Activated T-cell treated with anti-CD3 and anti-CD28 coated beads for 1 hour (primary cell): ENCODE measurements at places on chromosomes 11 and 22.
A peak's percentile ranks its signal among the peaks of the same experiment; 100 is the strongest.

GRCh38 chr22:42078469-42079318 is 806 bp upstream of the SMDT1 start:
- DNase-seq: no peak

DNA sequence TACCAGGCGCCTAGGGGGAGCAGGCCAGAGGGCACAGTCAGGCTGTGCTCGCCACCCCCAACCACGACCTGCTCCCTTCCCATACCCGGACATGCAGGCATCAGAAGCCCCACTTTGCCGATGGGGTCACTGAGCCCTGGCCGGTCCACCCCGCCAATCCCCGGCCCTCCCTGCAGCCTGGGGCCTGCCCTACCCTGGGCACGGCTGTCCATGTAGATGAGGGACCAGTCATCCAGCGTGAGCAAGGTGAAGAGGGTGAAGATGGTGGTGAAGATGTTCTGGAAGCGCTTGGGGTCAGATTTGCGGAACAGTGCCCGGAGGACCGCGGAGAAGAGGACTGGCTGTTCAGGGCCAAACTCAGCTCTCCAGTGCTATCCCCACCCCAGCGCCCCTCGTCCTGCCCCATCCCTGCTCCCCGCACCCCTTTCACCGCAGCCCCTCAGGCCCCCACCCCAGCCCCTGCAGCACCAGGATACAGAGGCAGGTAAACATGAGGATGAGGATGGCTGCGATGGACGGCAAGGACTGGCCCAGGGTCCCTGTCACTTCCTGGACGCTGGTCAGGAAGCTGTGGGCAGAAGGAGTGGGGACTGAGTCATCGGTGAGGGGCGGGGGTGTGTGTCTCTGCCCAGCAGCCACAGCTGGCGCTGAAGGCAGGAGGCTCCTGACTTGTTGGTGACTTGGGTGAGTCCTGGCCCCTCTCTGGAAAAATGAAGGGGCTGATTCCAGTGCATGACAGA is 5.5 kb downstream of the CATSPER1 start:
- DNase-seq: no peak

GRCh38 chr11:75743711-75744563 is 24.6 kb upstream of the DGAT2 start:
- DNase-seq: no peak

DNA sequence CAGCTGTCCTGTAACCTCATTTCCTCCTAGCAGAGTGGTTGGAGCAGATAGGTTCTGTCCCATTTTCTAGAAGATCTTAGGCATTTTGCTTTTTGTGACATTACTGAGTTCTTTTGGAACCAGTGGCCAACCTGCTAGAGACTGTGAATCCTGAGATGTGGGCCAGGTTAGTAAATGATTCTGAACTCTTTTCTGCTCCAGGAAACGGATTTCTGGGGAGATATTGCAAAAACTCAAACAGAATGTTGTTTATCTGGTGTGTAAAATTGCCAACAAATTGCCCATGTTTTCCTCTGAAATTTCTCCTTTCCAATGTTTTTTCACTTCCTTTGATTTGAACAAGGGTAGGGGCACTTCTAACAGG is 32.7 kb downstream of the SLC6A5 start:
- no peak for DNase-seq

DNA sequence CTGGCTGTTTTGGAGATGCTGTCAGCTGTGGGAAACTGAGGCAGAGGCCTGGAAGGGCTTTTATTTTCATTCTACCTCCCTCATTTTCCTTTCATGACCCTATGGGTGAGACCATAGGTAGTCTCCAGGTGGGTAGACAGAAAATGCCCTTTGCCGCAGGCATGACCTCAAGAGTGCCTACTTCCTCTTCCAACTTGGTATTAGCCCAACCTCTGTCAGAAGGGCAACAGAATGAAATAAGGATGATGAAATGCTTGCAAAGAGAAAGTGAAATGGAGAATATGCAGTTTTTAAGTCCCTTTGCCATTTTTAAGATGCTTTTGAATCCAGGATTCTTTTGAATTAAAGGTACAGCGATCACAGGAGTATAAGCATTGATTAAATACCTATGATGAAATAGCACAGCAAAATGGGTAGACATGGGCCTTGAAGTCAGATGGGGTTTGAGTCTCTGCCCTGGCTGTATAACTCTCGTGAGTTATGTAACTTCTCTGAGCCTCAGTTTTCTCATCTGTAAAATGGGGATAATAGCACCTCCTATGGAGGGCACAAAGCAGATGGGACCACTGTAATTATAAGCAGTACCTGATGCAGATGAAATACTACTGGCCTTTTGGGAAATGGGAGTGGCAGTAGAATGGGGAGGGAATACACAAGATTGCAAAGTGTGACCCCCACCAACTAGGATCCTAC is 3.7 kb downstream of the ASPHD2 start:
- no peak for DNase-seq

- DNase-seq: no peak
Measured at GRCh38 chr11:95500466-95500865, 269.5 kb upstream of the SESN3 start.

DNA sequence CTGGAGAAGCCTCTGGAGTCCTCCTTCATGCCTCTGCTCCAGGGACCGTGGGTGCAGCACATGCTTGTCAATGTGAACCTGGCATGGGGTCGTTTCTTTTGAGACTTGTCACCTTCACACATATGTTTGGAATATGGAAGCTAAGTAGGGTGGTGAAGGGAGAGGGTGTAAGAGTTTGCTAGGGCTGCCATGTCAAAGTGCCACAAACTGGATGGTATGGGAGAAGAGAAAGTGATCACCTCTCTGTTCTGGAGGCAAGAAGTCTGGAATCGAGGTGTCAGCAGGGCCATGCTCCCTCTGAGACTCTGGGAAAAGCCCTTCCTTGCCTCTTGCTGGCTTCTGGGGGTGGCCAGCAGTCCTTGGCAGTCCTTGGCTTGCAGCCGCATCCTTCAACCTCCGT is 8.7 kb upstream of the TSPAN18 start:
- no peak for DNase-seq

GRCh38 chr11:21567645-21568290 is 625.1 kb upstream of the ANO5 start:
- no peak for DNase-seq

DNA sequence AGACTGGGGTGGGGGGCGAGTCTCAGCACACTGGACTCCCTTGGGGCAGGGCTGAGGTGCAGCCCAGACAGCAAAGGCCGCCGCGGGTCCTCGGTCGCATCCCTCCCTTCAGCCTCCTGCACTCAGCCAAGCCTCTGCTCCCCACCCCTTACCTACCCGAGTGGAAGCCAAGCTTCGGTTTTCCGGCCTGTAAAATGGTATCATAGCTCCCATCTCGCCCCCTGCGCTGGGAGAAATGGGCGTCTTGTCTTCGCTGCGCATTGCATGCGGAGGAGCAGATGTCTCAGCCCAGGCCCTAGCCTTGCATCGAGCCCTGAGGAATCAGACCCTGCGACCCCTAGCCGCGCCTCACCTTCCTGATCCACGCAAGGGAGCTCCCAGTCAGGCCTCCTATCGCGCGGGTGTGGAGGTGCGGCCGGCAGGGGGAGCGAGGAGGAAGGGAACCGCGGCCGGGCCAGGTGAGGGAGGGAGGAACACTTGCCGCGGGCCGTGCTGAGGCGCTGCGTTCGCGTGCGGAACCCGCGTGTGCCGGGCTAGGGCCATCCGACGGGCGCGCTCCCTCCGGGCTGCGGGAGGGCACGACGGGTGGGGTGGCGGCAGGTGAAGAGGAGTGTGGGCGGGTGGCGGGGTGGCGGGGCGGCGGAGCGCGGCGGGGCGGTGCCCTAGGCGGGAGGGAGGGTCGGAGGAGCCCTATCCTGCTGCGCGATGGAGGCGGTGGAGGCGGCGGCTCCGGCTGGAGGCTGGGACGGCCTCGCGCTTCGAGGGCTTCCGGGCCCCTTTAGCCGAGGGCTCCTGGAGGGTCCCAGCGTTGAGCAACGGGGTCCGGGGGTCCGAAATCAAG is 4.1 kb upstream of the TBX1 start:
- peak; percentile 70 for DNase-seq

- no peak for DNase-seq
Measured at GRCh38 chr11:8934742-8935488, 2.2 kb upstream of the C11orf16 start.
